Esophagus mucosa (tissue), 1 donor: ENCODE measurements at places on chromosomes 3 and 15. TPM values are rescaled to one million over a fixed set of nuclear protein-coding genes. Genes with fewer than 3 reads are reported as not detected.

- peak; percentile 12 for ATAC-seq
Observed at GRCh38 chr3:13513051-13513912, 33.2 kb downstream of the HDAC11 start.

DNA sequence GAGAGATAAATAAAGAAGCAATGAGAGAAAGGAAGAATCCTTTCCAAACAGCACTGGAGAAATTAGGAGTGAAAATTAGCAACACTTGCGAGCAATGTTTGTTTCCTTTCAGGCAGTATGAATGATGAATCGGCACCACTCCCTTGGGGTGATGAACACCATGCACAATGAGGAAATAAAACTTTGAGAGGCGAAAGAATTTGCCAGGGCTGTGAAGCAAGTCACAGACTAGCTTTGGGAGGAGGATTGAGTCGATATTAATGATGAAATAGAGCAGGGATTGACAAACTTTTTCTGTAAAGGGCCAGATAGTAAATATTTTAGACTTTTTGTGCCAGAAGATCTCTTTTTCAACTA lies 237.7 kb downstream of the AGBL1 start:
- peak; percentile 96 for ATAC-seq

- ATAC-seq = peak; percentile 15
Observed at GRCh38 chr15:78455749-78456148, 17.7 kb downstream of the IREB2 start.

The CGGBP1 gene
- 34.4 TPM for total RNA-seq

GRCh38 chr3:32384938-32385337 lies 6.7 kb upstream of the CMTM7 start:
- ATAC-seq = no peak

- no peak for ATAC-seq
Observed at GRCh38 chr15:78110096-78110495, 17.7 kb downstream of the SH2D7 start.

- no peak for ATAC-seq
Observed at GRCh38 chr15:22973286-22973685, 6.9 kb downstream of the CYFIP1 start.

DNA sequence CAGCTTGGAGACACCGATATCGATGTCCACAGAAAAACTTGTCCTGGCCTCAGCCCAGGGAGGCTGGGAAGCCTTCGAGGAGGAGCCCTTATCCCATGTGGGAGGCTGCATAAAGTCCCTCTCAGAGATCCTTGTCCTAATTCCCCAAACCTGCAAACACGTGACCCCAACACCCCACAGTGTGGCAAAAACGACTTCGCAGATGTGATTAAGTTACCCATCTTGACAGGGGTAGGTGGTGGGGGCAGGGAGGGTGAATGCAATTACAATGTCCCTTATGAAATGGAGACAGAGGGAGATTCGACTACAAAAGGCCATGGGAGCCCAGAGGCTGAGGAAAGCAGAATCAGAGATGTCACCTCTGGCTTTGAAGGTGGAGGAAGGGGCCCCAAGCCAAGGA lies 2.3 kb upstream of the TLR9 start:
- no peak for ATAC-seq

The ARRDC4 gene
- total RNA-seq = 2.9 TPM

The SMCO1 gene
- total RNA-seq = not detected

DNA sequence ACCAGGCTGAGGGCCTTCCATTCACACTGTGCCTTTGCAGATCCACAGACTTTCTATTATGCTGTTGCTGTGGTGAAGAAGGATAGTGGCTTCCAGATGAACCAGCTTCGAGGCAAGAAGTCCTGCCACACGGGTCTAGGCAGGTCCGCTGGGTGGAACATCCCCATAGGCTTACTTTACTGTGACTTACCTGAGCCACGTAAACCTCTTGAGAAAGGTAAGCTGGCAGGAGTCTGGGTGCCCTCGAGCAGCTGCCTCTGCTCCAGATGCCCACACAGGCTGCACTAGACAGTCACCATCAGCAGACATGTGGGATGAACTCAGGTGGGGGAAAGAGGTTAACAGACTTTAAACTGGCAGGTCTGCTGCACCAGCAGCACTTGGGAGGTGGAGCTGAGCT lies 8.3 kb downstream of the TF start:
- ATAC-seq = peak; percentile 88

DNA sequence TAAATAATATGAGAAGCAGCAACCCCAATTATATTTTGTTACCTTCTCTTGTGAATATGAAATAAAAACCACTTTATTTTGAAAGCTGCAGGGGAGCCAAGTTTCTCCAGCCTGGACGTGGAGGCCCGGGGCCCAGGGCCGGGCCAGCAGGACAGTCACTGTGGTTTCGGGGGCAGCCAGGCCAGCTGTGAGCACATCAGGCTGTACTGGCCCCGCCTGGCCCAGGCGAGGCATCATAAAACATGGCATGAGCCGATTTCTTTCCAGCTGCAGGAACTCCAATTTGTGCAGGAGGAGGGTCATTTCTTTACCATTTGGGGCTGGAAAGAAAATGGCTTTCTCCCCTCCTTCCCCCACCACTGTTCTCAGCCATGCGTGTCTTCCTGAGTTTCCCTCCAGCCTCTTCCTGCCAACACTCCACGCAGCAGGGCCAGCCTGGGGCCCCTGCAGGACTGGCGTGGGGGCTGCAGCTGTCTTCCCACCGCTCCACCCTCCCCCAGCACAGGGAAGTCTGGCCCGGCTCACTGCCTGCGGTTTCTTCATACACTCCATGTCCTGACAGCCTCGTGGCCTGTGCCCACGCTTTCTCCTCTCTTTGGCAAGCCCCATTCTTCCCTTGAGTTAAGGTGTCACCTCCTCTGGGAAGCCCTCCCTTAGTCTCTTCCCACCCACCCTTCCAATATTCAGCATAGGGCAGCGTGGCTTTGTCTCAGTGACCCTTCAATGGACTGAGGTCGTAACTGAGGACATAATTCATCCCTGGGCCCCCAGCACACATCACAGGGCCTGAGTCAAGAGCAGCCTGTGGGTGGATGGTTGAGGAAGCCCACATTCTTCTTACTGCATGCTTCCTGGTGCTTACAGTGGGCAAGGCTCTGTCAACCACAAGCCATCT lies 135.8 kb downstream of the CHSY1 start:
- no peak for ATAC-seq

- ATAC-seq = peak; percentile 82
Observed at GRCh38 chr15:64749167-64749566, 26.2 kb downstream of the RBPMS2 start.

DNA sequence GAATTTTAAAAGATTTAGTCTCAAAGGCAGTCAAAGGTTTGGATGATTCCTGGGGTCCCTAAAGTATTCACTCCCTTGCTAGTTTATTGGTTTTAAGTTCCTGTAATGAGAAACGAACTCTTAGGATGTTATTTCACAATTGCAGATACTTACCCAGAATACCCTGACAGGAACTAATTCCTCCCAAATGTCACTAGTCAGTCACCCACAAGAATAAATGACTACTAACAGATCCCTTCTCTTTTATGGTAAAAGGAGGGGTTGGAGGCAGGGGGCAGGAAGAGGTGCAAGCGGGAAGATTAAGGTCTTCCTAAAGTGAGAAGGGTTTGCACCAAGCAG lies 174.2 kb upstream of the SLC2A2 start:
- ATAC-seq = no peak

- ATAC-seq = no peak
Observed at GRCh38 chr15:79058260-79058850, 32.2 kb downstream of the RASGRF1 start.

The RTP3 gene
- total RNA-seq = not detected

- no peak for ATAC-seq
Observed at GRCh38 chr3:32313169-32313568, 74.7 kb downstream of the CMTM8 start.

The DNASE1L3 gene
- total RNA-seq = 2.7 TPM

The EFHB gene
- not detected for total RNA-seq

The CCDC54 gene
- not detected for total RNA-seq

The AMT gene
- total RNA-seq = 0.88 TPM

The RCN2 gene
- 25.0 TPM for total RNA-seq

The TEX55 gene
- not detected for total RNA-seq

- ATAC-seq = no peak
Observed at GRCh38 chr15:29677871-29678461, 144.3 kb downstream of the TJP1 start.

The TRPM1 gene
- total RNA-seq = not detected

DNA sequence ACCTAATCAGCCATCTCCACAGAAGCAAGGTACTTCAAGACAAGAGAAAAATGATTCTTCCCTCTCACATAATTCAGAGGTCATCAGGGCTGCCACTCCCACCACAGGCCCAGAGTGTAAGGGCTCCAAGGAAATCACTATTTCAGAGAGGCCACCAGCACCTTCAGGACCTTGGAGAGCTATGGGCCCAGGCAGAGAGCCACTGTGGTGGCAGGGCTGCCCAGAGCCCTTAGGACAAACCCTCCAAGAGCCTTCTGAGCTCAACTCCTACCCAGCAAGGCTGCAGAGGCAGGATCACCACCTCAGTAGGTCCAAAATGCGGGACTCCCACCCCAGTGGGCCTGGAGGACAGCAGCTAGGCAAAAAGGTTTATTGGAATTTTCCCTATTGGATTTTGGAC lies 17.9 kb upstream of the FAN1 start:
- peak; percentile 41 for ATAC-seq

The NR2F2 gene
- total RNA-seq = 6.9 TPM

DNA sequence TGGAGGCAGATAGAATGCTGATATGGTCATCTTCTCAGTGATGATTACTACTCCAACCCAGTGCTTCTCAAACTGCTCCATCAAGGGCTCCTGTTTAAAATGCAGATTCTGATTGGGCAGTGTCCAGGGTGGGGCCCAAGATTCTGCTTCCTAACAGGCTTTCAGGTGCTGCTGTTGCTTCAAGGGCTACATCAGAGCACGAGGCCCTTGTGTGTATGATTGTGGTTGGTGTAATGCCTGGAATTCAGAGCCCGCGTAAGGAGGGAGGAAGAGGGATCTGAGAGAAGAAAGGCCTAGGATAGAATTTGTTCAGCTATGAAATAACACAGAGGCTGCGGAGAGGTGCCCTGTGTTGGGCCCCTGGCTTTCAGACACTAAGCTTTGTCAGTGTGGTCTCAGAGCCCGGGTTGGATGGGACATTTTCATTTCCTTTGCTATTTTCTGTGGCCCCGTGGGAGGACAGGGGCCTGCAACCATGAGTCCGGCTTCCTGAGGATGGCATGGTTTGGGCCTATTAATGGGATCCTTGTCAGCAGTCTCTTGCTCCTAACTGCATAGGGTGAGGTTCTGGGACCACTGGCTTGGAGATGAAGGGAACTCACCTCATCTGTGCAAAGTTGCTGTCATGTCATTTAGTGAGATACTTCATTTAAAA lies 53.0 kb downstream of the ATP1B3 start:
- no peak for ATAC-seq

DNA sequence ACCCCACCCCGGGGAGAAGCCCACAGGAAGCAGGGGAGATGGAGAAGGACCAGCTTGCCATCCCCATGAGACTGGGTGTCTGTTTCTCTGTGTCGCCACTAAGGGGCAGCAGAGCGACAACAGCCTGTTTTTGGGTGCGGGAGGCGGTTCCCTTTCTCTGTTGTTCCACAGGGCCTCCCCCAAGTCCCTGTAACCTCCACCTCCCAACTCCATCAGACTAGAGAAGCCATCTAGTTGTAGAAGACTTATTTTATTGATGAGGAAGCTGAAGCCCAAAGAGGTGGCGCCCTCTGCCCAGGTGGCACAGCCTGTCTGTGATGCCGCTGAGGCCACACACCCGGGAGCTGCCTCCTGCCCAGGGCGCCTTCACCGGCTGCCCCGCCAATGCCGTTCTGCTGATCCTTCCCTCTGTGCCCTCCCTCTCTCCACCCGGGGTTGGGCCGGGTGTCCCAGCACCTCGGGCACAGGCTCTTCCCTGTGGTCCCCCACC lies 3.9 kb upstream of the CCDC9B start:
- ATAC-seq = peak; percentile 12

- no peak for ATAC-seq
Observed at GRCh38 chr3:159451067-159451466, 537.6 kb upstream of the IL12A start.

- ATAC-seq = no peak
Observed at GRCh38 chr3:110708156-110708555, 363.5 kb upstream of the NECTIN3 start.

DNA sequence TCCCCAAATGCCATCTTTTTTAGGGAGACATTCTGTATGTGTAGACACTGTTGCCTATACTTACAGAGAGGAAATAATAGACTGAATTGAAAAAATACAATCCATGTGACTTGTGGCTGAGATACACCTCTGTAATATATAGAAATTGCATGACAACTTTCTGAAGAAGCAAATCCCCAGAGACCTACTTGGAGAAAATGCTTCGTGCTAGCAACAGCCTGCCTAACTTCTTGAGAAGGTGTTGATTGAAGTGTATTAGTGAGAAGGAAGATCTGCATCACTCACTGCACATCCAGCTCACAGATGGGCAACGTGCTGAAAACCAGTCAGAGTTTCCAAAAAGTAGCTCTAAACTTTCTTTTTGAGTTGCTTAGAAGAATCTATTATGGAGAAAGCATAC lies 404.1 kb downstream of the EPHB1 start:
- ATAC-seq = no peak

- peak; percentile 66 for ATAC-seq
Observed at GRCh38 chr3:152688313-152688712, 146.6 kb upstream of the P2RY1 start.

GRCh38 chr3:52313188-52313773 lies 2.8 kb upstream of the DNAH1 start:
- no peak for ATAC-seq
